ENCODE measurements at places on chromosomes 2 and 18.
A peak's percentile ranks its signal among the peaks of the same experiment; 100 is the strongest.

- no peak for DNase-seq
Measured at GRCh38 chr2:19349911-19350677, 8.3 kb downstream of the OSR1 start.

GRCh38 chr2:53334610-53335009 lies 433.0 kb upstream of the CHAC2 start:
- no peak for DNase-seq

DNA sequence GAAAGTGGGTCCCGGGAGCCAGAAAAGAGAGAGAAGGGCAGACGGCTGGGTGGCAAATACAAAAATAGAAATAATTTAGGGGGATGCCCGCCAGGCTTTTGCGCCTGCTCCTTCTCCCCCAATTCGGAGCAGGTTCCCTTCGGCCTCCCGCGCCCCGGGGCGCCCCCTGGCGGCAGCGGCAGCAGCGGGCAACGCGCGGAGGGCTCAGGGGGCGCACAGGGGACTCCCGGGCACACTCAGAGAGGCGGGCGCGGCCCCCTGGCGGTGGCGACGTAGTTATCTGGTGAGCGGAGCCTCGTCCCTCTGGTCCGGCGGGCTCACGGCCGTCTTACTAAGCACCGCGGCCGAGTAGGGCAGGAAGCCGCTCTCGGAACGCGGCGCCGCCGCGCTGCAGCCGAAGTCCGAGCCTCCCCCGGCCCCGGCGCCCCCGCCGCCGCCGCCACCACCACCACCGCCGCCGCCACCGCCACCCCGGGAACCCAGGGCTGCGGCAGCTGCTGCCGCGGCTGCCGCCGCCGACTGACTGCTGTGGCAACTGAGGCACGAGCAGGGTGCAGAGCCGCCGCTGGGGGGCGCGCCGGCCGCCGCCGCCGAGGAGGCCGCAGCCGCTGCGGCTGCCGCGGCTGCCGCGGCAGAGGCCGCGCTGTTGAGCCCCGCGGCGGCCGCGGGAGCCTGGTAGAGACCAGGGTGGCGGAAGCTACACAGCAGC lies 3.8 kb downstream of the EVX2 start:
- DNase-seq: no peak

GRCh38 chr2:84969511-84970209 lies 1.3 kb upstream of the KCMF1 start:
- DNase-seq: no peak

- DNase-seq: no peak
Measured at GRCh38 chr2:240934701-240935102, 28.6 kb downstream of the CROCC2 start.

- peak; percentile 55 for DNase-seq
Measured at GRCh38 chr2:127067620-127068350, 39.2 kb downstream of the BIN1 start.

DNA sequence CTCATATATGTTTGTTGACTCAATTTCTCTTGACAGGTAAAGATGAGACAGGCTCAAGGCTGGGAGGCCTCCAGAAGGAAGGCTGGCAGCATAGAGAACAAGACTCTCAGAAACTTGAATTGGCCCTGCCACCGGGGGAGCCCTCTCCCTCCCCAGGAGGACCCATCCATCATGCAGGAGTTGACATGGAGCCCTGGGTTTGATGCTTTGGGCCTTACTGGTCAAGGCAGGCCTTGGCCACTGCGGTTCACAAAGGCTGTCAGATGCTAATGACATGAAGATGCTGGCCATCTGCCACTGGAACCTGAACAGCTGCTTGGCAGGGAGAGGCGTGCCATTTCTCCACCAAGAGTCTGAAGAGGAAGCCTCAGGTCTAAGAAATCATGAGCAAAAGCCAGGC lies 193.6 kb downstream of the MTCL1 start:
- DNase-seq: no peak

- DNase-seq: no peak
Measured at GRCh38 chr2:240412211-240412861, 23.1 kb upstream of the GPC1 start.

GRCh38 chr2:238985041-238985729 lies 137.3 kb downstream of the TWIST2 start:
- no peak for DNase-seq

GRCh38 chr2:66929632-66930338 lies 467.3 kb upstream of the ETAA1 start:
- peak; percentile 57 for DNase-seq

DNA sequence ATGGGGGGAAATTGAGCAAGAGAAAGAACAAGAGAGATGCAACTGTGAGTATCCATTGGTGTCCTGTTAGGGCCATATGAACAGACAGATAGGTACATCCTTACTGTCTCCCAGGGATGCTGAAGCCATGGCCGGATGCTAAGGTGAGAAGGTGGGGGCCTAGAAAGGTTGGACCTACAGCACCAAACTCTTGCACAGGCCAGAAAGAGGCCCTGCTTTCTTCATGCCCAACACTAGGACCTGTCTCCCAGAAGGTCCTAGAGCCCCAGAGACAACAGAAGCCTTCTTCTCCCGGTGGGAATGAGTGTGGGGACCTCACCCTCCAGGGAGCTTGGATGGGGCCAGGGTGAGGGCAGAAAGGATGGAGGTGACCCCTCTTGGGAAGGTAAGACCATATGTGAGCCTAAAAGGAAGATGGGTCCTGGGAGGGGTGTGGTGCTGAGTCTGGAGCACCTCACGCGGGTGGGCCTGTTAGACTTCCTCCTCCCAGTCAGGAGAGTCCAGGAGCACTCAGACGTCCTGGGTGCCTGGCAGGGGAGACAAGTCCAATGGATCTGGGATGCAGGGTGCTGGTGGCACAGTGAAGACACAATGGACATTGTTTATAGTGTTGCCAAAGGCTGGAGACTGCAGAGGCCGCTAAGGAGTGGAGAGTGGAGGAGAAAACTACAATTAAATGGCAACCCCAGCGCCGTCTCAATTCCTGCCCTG lies 265.3 kb downstream of the CYP26B1 start:
- no peak for DNase-seq
